SK-N-DZ (cell line): ENCODE measurements at places on chromosomes 16 and 17.

GRCh38 chr16:88782454-88783390, 2.3 kb downstream of the PIEZO1 start:
- DNase-seq = no peak

DNA sequence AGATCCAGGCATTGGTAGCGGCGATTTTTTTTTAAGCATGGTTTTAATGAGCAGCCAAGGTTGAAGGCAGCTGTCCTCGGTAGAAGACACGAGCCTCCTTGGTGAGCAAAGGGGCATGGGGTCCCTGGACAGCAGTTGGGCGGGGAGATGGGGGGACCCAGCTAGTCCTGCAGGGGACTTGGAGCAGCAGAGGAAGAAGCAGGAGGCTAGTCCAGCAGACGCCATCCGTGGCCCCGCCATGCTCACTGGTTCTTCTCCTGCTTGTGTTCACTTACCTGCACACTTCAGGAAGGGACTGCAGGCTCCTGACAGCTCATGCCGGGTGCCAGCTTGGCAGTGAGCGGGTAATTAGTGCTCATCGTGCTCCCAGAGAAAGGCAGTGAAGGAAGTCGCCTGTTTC, 130.2 kb upstream of the CDH5 start:
- DNase-seq = no peak

GRCh38 chr16:20846030-20846429, 39.7 kb downstream of the REXO5 start:
- no peak for DNase-seq

DNA sequence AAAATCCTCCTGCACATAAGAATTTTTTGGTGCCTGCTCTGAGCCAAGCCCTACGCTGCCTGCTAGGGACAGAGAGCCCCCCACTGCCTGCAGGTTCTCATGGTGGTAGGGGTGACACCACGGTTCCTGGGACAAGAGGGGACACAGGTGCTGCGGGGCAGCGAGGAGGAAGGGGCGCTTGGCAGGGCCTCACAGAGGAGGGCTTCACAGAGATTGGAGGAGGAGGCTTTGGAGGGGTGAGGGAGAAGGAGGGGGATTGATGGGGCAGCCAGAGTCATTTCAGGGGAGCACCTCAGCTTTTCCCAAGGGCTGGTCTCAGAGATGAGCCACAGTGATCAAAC, 29.8 kb upstream of the GSG1L start:
- no peak for DNase-seq

DNA sequence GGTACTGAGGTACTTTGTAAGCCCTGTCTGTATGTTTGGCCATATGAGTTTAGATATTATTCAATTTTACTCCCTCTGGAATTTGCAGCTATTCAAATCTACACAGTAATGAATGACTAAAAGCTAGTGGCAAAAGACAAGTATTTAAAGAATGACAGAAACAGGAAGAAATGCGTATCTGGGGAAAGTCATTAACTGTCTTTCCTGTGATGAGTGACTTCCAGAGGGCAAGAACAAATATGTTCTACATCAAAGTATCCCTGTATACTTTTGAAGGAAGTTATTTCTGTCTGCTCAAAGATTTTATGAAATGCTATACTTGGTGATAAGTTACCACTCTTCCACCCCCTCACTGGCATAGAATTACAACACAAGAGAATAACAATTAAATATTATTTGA, 489.3 kb upstream of the SOX9 start:
- DNase-seq = no peak

DNA sequence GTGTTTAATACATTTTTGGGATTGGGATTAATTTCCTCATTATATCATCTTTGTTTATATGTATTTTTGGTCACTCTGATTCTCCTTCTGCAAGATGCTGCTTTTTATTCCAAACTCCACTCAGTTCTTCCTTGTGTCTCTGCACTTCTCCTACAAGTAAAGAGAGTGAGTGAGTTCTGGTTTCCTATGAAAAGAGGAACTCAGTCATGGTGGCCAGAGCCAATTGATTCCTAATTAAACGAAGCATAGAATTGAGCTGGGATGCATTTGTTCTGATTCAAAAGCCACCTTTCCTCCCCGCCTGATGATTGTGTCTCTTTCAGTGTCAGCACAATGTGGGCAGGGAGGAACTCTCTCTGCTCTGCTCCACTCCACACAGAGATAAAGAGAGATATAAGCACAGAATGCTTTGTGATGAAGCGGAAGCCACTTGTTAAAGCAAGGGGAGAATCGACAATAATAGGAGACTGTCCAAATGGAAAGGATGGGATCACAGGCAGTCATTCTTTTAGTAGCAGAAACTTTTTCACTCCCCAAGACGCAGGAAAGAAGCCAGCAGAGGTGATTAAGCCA, 121.3 kb upstream of the GOT2 start:
- DNase-seq = no peak

- DNase-seq = no peak
These were observed 224.2 kb downstream of the PARN start for GRCh38 chr16:14405611-14406537.

DNA sequence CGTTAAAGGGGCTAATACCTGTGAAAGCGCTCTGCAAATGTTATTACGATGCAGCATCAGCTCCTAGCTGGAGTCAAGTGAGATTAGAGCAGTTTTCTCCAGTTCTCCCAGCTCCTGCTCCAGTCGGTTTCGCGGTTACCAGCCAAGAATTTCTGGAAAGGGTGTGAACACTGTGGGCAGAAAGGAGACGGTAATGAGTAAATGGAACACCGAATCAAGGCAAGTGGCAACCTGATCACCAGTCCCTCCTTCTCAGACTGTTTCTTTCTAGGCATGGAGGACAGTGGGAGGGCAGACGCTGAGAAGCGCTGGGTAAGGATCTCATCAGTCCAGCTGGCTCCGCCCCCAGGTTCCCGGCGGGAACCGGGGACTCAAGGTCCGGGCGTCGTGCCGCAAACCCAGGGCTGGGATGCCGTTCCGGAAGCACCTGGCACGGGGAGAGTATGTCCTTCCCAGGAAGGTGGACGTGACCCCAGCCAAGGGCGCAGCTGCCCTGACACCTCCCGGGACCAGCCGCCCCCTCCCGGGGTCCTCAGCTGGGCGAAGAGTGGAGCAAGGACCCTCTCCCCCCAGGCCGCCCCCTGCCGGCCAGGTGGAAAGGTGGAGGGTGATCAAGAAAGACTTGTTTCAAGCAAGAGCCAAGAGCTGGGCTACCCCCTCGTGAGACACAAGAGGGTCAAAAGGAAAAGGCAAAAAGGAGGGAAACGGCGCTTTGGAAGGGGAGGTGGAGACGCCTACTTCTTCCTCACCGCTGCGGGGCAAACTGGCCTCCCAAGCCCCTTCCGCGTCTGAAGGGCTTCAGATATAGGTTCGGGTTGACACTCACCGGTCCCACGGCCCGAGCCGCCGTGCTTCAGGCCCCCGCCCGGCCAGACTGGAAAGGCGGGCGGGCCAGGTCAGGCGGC, 481 bp downstream of the MYO19 start:
- DNase-seq = peak; percentile 85
